BJ (cell line): ENCODE measurements at places on chromosomes 13 and 19.
A peak's percentile ranks its signal among the peaks of the same experiment; 100 is the strongest.

DNA sequence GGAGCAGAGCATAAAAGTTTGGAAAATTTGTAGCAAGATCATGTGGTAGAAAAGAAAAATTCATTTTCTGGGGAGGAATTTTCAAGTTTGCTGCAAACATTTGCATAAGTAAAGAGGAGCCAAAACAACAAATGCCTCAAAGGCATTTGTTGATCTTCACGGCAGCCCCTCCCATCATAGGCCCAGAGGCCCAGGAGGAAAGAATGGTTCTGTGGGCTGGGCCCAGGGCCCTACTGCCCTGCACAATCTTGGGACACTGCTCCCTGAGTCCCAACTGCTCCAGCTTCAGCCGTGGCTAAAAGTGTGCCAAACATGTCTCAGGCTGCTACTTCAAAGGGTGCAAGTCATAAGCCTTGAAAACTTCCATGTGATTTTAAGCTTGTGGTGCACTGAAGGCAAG is 11.3 kb downstream of the LGALS13 start:
- DNase-seq = no peak

DNA sequence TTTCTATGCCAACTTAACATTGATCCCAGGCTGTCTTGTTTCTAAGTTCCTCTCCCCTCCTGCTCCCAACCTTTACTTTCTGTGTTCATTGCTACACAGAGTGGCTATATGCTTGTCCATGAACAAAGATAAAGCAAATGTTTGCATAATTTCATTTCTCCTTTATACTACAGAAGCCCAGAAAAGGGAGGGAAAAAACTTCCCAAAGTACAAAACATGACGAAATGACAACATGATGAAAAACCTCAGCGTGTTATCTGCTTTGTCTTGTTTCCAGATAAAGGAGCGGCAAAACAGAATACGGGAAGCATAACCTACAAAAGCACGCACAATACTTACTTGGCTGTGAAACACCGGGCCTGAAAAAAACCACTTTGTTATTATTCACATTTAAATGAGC is 336.8 kb downstream of the DNAJC15 start:
- no peak for DNase-seq

DNA sequence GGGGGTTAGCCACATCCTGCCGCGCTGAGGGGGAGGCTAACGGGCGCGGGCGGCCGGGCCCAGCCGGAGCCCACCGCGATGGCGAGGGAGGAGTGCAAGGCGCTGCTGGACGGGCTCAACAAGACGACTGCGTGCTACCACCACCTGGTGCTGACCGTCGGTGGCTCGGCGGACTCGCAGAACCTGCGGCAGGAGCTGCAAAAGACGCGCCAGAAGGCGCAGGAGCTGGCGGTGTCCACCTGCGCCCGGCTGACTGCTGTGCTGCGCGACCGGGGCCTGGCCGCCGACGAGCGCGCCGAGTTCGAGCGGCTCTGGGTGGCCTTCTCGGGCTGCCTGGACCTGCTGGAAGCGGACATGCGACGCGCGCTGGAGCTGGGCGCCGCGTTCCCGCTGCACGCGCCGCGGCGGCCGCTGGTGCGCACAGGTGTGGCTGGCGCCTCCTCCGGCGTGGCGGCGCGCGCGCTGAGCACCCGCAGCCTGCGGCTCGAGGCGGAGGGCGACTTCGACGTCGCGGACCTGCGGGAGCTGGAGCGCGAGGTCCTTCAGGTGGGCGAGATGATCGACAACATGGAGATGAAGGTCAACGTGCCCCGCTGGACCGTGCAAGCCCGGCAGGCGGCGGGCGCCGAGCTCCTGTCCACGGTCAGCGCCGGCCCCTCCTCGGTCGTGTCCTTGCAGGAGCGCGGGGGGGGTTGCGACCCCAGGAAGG is 692 bp downstream of the RGS9BP start:
- no peak for DNase-seq

DNA sequence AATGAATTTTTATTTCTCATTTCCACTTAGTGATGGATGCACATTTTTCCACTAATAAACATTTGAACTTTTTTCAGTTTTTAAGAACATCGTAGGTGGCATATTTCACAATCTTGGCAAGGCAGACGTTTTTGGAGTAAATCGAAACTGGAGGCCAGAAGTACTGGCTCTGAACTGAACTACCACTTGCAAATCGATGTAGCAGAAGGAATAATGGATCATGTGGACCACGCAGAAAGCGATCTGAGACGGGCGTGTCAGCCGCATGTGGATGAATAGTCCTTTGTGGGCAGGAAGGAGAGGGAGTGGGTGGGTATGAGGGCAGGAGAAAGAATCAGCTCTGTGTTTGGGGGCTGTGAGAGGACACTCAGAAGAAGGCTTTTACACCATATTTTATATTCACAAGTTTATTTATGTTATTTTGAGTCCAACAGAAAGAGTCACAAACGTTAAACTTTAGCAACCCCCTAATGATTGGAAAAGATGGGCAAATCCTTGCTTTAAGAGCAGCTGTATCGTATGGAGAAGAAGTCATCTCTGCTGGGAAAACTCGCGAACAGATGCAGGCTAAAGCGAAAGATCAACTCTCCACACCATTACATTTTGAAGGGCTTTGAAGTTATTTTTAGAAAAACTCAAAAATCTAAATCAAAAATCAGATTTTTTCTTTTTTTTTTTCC is 90.5 kb downstream of the COL4A2 start:
- no peak for DNase-seq

- no peak for DNase-seq
Measured at GRCh38 chr13:95880331-95880730, 172.9 kb downstream of the UGGT2 start.

GRCh38 chr13:21734961-21735360 is 64.1 kb downstream of the FGF9 start:
- DNase-seq = no peak

DNA sequence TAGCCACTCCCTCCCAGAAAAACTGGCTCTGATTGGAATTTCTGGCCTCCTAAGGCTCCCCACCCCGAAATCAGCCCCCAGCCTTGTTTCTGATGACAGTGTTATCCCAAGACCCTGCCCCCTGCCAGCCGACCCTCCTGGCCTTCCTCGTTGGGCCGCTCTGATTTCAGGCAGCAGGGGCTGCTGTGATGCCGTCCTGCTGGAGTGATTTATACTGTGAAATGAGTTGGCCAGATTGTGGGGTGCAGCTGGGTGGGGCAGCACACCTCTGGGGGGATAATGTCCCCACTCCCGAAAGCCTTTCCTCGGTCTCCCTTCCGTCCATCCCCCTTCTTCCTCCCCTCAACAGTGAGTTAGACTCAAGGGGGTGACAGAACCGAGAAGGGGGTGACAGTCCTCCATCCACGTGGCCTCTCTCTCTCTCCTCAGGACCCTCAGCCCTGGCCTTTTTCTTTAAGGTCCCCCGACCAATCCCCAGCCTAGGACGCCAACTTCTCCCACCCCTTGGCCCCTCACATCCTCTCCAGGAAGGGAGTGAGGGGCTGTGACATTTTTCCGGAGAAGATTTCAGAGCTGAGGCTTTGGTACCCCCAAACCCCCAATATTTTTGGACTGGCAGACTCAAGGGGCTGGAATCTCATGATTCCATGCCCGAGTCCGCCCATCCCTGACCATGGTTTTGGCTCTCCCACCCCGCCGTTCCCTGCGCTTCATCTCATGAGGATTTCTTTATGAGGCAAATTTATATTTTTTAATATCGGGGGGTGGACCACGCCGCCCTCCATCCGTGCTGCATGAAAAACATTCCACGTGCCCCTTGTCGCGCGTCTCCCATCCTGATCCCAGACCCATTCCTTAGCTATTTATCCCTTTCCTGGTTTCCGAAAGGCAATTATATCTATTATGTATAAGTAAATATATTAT is 6.1 kb downstream of the FOSB start:
- DNase-seq = no peak

DNA sequence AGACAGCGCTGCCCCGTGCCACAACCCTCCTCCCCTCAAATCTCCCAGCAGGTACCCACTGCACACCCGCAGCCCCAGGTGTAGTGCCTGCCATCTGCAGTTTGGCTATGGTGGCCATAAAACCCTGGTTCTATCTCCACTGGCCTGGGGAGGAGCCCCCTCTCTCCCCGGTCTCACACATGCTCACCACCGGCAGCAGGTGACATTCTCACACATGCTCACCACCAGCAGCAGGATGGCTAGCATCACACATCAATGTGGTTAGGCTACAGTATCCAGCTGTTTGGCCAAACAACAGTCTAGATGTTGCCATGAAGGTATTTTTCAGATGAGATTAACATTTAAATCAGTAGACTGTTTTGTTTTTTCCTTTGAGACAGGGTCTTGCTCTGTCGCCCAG is 31.1 kb downstream of the ELL start:
- no peak for DNase-seq

DNA sequence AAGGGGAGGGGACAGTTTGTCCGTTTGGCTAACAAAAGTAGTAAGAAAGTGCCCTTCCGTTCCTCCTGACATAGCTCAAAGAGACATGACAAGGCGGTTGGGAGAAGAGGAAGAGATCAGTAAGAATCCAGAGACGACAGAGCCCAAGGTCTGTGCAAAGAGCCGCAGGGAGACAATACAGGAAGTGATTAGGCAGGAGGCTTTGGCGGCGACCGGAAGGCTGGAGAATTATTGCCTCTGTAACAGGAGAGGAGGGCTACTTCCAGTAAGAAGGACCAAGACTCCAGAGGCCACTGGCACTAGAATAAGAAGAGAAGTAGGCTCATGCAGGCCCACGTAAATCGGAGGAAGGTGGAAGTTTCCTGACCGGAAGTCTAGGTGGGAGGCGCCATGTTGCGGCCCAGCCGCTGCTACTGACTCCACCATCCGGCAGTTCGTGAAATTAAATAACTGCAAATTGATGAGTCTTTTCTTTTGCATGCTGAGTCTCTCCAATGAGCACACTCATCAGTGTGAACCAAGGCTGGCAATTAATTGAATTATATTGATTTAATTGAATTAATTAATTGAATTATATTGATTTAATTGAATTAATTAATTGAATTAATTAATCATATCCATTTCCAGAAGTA is 9.9 kb downstream of the RFX2 start:
- DNase-seq = no peak

- no peak for DNase-seq
Measured at GRCh38 chr19:28258829-28259228, 954.1 kb downstream of the UQCRFS1 start.

- no peak for DNase-seq
Measured at GRCh38 chr13:99296398-99296797, 10.8 kb downstream of the GPR183 start.

DNA sequence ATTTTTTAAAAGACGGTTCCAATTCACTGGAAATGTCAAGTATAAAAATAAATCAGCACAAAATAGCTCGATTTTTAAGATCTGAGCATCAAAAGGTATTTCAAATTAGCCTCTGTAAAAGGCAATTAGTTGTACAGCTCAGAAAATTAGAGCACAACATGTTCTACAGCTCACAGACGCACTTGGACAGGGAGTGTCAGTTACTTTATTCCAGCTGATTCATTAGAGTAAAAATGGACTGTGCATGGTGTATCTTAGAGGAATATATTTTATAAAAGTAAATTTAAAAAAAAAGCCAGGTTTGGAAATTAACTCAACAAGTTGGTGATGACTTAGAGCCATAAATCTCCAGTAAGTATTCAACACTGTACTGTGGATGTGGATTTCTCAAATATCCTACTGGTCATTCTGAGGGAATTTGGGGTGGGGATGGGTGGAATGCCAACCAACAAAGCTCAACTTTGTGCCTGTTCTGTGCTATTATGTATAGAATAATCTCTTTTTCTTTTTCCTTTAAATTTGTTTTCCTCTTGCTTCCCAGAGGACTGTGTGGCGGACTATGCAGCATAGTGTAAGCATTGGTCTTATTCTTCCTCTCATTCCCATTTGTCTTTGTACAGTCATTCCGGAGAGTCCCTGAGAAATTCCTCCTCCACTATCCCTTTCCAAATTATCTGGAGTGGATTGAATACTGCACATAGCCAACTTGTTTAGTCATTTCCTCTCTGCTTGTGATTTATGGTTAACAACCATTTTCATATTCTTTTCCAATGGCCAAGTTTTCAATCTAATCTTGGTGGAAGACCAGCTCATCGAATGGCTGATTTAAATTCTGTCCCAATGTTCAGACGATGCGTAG is 169.3 kb downstream of the DCT start:
- peak; percentile 63 for DNase-seq

- no peak for DNase-seq
Measured at GRCh38 chr13:60135344-60135743, 28.4 kb downstream of the DIAPH3 start.

DNA sequence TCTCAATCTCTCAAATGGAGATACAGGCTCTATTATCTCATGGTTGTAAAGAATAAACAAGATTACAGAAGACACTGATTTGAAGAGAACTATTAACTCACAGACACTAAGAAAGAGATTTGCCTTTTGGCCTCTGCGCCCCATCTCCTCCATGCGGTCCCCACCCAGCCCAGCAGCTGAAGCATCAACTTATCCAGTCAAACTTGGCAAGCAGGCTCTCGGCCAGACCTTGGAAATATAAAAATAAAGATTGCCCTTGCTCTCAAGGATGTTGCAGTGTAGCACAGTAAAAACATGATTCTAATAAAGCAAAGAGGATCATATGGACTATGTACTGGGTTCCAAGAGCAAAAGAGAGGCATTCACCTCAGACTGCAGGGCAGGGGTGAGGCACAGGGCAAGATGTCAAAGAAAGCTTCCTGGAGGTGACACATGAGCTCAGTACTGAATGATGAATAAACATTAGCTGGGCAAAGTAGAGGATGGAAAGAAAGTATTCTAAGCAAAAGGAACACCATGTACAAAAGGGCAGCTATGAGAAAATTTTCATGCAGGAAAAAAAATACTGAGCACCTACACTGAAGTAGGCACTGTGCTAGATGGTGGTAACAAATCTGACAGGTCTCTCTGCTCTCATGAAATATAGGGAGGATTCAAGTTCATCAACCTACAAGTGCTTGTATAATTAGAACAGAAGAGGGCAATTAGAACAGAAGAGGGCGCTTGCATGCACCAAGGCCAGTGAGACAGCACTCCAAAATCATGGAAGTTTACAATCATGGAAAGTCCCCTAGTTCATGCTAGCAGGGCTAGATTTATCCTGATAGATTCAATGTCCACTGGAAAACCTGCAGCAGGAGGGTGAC is 85.0 kb downstream of the SACS start:
- DNase-seq = no peak

DNA sequence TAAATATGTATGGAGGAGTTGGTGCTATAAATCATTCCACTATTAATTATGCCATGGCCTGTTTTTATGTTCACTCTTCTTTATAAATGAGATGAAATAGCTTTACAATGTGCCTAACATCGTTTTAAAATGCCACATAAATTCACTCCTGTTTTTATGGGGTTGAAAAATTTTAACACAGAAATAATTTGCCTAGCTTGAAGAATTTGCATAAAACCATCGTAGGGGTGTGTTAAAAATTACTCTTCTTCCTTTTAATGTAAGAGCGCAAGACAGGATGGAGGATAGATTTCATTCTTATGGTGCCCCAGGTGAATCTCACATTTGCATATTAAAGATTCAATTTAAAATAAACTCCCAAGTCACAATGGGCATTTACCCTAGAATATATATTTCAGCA is 447.8 kb downstream of the OXGR1 start:
- no peak for DNase-seq

GRCh38 chr19:2552859-2553258 is 76.9 kb downstream of the GADD45B start:
- no peak for DNase-seq
